Fibroblast of skin of left quadriceps (primary cell): ENCODE measurements at places on chromosomes 5 and 9.

DNA sequence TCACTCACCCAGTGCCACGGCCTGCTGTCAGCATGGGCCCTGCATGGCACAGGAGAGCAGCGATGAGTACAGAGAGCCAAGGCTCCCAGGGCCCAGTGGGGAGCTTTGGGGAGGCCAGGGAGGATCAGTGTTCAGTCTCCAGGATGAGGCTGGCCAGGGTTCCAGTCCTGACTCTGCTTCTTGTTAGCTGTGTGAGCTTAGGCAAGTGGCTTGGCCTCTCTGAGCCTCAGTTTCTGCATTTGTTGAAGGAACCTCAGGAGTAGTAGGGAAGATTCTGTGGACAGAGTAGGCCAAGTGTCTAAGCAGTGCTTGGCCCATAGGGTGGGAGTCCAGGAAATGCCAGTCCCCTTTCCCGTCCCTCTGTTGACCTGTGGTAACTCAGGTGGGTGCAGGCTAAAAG is 39.5 kb downstream of the ERGIC1 start:
- DNase-seq: no peak

- DNase-seq: peak; percentile 76
Measured at GRCh38 chr5:72378639-72379289, 58.6 kb downstream of the PTCD2 start.

- DNase-seq: no peak
Measured at GRCh38 chr9:120388003-120388855, 191.7 kb downstream of the CDK5RAP2 start.

- DNase-seq: no peak
Measured at GRCh38 chr9:108869092-108869725, 7.1 kb downstream of the ACTL7A start.

GRCh38 chr5:85428426-85428934 is 1043.8 kb upstream of the EDIL3 start:
- DNase-seq: no peak

DNA sequence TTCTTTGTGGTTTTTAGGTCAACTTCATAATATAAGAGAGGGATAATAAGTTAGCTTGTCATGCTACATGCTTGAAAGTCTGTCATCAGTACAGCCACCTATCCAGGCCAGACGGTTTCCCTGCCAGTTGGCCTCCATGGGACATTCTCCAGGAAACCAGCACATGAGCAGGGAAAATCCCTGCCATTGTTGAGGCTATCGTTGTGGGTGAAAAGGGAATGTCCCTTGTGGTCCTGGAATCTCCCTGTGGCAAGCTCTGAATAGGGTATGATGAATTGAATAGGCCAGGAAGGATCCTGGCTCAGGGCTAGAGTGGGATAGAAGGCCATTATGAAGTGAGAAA is 12.3 kb downstream of the F2RL1 start:
- no peak for DNase-seq

DNA sequence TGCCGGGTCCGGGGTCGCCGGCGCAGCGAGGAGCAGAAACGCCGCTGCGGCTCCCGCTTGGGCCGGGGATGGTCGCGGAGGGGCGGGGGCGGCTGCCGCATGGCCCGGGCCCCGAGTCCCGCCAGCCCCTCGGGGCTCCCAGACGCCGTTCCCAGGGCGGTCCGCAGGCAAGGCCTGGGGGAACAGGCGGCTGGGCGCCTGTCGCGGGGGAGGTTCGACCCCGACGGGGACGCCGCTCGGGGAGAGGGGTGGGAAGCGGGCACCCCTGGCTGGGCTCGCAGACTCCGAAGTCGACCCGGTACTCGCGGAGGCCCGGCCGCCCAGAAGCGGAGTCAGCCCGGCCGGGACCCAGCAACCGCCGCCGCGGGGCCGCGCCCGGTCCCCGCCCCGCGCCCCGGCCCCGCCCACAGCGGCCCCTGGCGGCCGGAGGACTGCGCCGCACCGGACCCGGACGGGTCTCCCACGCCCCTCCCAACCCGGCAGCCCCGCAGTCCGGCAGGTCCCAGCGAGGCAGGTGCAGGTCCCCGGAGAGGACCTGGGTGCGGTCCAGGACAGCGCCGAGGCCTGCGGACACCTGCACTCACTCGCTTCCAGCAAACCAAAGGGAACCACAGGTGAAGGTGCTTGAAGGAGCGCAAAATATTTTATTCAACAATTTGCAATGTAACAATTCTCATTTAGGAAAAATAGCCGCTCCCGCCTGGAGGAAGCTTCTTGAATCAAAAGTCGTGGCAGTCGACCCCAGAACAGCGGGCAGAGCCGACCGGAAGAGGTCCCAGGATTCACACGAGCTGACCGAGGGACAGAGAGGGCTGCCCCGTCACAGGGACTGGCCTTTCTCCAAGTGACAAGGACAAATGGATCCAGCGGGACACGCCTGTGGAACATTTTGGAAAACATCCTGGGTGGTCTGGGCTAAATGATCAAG is at the start of gene INPP5E:
TSS of gene INPP5E (minus strand) at position 365 of the 928 bp plus-strand sequence. CDS start 426 bp downstream, outside the sequence.
- DNase-seq: peak; percentile 24

DNA sequence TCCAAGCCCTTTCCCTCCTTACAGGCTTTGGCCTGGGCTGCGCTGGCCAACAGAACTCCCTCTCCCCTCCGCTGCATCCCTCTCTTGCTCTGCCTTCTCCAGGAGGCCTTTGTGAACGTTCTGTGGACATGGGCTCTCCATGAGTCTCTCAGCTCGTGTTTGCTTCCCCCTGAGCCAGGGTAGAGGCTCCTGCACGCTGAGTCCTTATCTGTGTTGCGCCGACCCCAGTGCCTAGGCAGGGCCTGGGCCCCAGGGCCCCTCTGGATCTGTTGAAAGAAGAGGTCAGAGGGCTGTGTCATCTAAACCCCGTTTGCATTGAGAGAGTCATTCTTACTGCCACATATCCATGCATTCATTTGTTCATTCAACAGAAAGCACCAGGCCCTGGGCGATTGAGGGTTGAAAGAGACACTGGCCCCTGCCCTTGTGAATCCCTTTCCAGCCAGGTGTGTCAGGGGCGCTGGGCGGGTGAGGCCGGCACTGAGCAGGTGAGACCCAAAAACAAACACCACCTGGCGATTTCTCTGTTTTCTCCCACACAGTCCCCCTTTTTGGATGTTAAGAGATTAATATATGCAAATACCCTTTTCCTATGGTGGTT is 111.2 kb upstream of the IER5L start:
- no peak for DNase-seq

GRCh38 chr9:72361217-72361616 is 3.8 kb downstream of the ZFAND5 start:
- no peak for DNase-seq

DNA sequence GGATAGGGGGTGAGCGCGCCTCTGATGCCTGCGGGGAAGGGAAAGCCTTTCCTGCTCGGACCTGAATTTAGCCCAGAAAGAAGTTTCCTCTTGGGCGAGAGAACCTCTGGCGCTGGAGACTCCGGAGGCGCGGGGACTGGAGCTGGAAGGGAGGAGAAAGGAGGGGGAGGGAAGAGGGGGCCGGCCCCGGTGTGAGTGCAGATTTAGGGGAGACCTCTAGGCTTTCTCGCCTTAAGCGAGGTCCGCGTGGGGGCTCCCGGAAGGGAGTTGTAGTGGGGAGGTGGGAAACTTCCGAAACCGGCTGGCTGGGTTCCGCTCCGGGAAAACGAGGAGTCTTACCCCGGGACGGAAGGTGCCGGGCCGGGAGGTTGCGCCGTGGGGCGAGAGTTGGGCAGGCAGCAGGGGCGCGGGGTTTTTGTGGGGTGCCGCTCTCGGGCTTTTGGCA is 1.3 kb downstream of the PCSK5 start:
- no peak for DNase-seq

GRCh38 chr9:8754751-8755150 is 955.2 kb upstream of the DMAC1 start:
- DNase-seq: no peak

- DNase-seq: no peak
Measured at GRCh38 chr5:151167022-151167421, 9.4 kb upstream of the ANXA6 start.

GRCh38 chr5:178301641-178302040 is 69.0 kb upstream of the PHYKPL start:
- no peak for DNase-seq

DNA sequence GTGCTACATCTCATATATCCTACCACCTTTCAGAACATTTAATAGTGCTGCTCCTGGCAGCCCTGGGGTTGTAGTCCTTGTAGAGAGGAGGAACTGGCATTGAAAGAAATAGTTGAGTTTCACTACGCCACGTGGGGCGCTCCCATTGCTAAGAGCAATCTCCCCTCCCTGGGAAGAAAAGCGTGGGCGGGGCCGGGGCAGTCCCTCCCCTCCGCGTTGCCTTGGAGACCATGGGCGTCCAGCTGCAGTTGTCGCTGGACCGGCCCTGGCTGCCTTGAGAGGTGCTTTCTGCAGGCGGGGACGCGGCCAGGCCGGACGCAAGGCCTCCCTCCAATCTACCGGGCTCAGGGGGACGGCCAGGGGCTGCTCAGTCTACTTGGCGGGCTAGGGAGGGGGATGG is 368 bp upstream of the CCDC180 start:
- DNase-seq: peak; percentile 9

DNA sequence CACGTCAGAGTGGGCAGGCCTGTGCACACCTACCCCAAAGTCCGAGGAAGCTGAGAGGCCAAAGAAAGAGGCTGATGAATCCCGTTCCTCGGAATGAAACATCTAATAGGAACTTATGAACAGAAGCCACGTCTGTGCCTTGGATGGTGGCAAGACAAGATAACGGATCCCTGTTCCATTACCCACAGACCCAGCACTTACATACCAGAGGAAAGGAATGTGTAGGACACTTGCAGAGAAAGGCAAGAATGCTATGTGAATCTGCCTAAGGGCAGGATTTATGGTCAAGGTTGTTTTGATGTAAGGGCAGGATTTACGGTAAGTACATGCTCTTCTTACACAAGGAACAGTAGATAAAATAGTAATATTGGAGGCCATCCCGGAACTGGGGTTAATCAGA is 93.2 kb downstream of the WDR41 start:
- no peak for DNase-seq

DNA sequence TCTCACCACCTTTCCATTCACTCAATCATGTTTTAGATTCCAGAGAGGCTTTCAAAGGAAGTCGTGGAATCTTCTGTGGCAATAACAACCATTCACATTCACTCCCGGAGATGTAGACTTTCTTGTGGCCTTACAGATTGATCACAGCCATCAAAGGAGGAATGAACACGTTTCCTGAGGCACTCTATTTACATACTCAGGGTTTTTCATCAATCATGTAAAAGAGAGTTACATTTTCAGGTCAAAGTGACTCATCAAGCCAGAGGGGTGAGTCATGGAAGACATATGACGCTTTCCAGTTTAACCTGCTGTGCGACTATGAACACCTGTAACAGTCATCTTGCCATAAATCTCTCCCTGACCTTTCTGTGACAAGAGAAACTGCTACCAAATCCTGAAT is 39.3 kb upstream of the RAD23B start:
- peak; percentile 60 for DNase-seq

DNA sequence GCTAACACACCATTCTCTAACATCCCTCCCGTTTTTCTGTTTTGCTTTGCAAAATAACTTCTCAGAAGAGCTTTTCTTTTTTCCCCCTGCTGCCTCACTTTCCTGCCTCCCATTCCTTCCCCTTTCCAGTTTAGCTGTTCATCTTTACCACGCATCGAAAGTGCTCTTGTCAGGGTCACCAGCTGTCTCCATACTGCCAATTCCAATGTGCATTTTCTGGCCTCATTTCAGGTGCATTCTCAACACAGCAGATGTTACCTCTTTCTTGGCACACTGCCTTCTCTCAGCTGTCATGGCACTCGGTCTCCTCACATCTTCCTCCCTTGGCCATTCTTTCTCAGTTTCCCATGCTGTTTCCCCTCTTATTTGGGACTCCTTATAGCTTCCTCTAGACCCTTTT is 9.5 kb downstream of the ARSK start:
- no peak for DNase-seq

DNA sequence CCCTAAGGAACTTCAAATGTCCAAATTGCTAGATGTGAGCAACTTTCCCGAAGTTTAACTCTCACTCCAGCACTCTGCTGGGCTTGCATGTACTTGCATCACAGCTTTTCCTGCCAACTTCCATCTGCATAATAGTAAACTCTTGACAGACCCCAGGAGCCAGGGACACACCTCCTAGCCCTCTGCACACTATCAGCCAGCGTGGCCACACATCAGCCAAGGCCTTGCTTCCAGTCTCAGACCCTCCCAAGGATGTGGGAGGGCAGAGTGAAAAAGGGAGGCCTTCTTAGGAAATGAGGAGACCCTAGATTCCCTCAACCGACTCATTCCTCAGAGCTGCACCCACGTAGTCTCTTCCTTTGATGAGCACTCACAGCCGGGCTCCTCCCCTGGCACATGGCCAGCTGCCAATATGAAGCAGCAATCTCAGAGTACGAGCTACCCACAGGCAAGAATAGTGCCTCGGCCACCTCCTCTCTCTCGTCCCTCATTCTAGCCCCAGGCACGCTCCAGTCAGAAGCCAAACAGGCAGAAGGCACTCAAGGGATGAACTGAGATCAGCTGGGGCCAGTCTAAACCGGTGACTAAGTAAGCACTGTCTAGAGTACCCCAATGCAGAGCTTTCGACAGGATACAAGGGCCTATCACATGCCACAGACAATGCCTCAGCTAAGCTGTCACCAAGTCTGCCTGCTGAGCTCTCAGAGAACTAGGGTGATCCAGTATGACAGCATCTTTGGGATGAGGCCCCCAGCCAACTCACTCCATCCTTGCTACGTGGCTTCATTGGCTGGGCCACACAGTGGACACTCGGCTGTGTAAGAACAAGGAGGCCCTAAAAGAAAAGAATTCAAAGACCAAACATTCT is 2.3 kb downstream of the P4HA2 start:
- DNase-seq: peak; percentile 74

GRCh38 chr9:103802068-103802467 is 292.0 kb upstream of the SMC2 start:
- peak; percentile 65 for DNase-seq

DNA sequence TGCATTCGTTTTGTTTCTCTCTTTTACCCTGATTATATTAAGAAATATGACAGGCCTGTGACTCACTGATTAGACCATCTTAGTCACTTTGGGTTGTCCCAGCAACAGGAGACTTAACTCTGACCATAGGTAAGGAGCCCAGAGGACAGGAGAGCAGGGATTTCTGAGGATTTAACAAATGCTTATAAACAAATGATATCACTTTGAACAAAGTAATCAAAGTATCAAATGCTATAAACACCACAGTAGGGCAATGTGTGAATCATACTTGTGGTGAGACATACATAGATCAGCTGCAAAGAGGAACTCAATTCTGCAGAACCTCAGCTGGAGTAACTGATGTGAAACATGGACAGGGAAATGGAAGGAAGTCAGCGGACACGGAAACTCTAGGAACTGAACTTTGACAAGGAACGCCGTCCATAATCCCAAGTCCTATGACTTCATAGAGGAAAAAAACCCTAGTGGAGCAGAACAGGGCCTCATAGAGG is 190.6 kb upstream of the MSX2 start:
- peak; percentile 41 for DNase-seq

GRCh38 chr5:149550268-149550583 is 1.0 kb downstream of the CSNK1A1 start:
- no peak for DNase-seq

DNA sequence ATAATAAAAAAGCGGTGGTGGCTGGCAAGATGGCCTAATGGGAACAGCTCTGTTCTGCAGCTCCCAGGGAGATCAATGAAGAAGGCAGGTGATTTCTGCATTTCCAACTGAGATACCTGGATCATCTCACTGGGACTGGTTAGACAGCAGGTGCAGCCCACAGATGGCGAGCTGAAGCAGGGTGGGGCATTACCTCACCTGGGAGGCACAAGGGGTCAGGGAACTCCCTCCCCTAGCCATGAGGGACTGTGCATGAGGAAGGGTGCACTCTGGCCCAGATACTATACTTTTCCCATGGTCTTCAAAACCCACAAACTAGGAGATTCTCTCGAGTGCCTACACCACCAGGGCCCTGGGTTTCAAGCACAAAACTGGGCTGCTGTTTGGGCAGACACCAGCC is 45.6 kb upstream of the PTGER4 start:
- no peak for DNase-seq

GRCh38 chr9:626596-626995 is 214.9 kb upstream of the DMRT1 start:
- DNase-seq: no peak
